Choroid plexus epithelial cell (primary cell): ENCODE measurements at places on chromosomes 5 and 9.

- DNase-seq: peak; percentile 81
Observed at GRCh38 chr5:93572101-93572607, 8.9 kb downstream of the NR2F1-AS1 start.

- DNase-seq: no peak
Observed at GRCh38 chr9:78575081-78575480, 278.2 kb downstream of the PSAT1 start.

GRCh38 chr5:179798144-179798770 lies 4.5 kb downstream of the LTC4S start:
- DNase-seq: no peak

- no peak for DNase-seq
Observed at GRCh38 chr5:82291420-82291819, 13.3 kb upstream of the RPS23 start.

GRCh38 chr5:51380603-51381207 lies 2.5 kb upstream of the ISL1 start:
- peak; percentile 37 for DNase-seq

- DNase-seq: no peak
Observed at GRCh38 chr5:132663771-132664695, 6.1 kb downstream of the IL13 start.

DNA sequence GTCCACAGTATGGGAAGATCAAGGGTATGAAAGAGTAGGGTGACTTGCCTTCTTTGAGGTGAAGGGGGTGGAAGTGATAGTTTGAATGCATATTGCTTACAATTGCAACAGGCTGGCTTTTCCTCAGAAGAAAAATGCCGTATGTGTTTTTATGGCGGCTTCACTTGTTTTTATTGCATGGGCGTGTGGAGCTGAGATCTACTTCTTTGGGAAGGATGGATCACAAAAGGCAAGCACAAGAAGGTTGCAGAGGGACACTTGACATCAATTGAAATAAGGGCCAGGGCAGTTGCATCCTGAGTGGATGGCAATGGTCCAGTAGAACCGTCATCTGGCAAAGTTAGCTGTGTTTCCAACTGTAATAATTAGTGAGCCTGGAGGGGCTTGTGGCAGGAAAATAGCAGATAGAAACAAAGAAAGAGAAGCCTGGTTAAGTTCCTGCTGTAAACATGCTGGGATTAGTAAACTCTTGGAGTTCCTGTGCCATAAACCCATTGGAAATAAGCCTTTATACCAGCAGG lies 138.4 kb downstream of the NTRK2 start:
- no peak for DNase-seq

- peak; percentile 9 for DNase-seq
Observed at GRCh38 chr9:90815183-90815943, 13.7 kb downstream of the SYK start.

- DNase-seq: no peak
Observed at GRCh38 chr9:72769546-72769945, 183.3 kb downstream of the ALDH1A1 start.

GRCh38 chr9:120536949-120537640 lies 42.9 kb downstream of the CDK5RAP2 start:
- no peak for DNase-seq

DNA sequence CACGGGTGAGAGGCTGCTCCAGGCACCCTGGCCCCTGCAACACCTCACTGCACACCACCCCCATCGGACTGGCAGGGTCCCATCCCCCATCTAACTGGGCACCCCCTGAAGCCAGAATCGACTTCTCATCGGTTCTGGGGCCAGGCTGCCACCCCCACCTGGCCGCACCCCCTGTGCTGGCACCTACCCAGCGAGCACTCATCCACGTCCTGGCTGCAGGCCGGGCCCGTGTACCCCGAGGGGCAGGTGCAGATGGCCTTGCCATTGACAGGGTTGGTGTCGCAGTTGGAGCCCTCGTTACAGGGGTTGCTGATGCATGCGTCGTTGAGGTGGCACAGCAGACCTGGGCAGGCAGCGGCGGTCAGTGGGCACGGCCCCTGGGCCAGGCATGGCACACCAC lies 27.9 kb downstream of the NOTCH1 start:
- DNase-seq: no peak

GRCh38 chr5:57316798-57317327 lies 143.0 kb downstream of the GPBP1 start:
- DNase-seq: peak; percentile 100

- DNase-seq: peak; percentile 89
Observed at GRCh38 chr9:94874316-94874715, 147.8 kb downstream of the AOPEP start.
